H9 (cell line): ENCODE measurements at places on chromosomes 2 and 18. TPM values are rescaled to one million over a fixed set of nuclear protein-coding genes. Genes with fewer than 3 reads are reported as not detected.

DNA sequence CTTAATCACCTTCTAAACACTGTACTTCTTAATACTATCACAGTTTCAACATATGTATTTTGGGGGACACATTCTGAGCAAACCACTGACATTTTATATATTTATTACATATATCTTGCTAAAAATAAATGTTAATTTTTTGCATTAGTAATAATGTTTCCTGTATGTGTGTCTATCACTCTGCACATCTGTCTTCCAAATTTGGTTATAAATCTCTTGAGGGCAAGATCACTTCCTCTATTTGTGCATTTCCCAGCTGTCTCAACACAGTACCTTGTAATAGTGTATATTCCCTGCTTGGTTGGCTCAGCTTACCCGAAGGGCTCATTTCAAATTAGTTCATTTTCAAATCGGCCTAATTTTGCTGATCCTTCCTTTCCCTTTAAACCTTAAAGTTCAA lies 617.1 kb upstream of the GYPC start:
- no peak for DNase-seq

- no peak for DNase-seq
Observed at GRCh38 chr2:102487761-102488462, 14.9 kb downstream of the SLC9A4 start.

DNA sequence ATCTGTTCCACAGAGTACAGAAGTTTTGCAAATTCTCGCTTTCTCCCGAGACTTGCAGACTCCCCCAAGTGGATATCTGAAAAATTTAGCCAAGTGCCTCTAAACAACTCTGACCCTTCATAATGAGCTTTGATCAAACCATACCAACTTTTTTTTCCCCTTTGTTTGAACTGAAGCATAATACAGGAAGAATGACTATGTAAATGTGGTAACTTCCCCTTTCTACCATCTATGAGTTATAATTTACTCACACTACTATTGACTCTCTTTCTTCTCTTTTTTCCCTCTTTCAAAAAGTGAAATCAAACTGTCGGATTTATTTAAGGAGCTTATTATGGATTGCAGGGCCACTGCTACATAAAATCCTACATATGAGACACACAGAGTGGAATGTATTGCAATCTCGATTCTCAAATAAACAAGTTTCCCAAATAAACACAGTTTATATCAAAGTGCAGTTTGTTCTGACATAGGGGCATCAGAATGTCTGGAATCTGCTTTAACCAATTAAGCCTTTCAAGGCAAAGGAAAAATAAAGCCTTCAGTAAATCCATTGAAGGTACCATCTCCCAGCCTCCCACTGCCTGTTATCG lies 1.4 kb upstream of the ZNF804A start:
- no peak for DNase-seq

Gene PLEK
- total RNA-seq, result not detected in 2 replicates

- DNase-seq, result peak; percentile 77
Observed at GRCh38 chr2:240579771-240580614, 6.5 kb upstream of the CAPN10 start.

GRCh38 chr2:20617081-20617575 lies 33.8 kb downstream of the HS1BP3 start:
- peak; percentile 78 for DNase-seq

Gene SP110
- 2.9 and 3.7 TPM in 2 replicates for total RNA-seq

DNA sequence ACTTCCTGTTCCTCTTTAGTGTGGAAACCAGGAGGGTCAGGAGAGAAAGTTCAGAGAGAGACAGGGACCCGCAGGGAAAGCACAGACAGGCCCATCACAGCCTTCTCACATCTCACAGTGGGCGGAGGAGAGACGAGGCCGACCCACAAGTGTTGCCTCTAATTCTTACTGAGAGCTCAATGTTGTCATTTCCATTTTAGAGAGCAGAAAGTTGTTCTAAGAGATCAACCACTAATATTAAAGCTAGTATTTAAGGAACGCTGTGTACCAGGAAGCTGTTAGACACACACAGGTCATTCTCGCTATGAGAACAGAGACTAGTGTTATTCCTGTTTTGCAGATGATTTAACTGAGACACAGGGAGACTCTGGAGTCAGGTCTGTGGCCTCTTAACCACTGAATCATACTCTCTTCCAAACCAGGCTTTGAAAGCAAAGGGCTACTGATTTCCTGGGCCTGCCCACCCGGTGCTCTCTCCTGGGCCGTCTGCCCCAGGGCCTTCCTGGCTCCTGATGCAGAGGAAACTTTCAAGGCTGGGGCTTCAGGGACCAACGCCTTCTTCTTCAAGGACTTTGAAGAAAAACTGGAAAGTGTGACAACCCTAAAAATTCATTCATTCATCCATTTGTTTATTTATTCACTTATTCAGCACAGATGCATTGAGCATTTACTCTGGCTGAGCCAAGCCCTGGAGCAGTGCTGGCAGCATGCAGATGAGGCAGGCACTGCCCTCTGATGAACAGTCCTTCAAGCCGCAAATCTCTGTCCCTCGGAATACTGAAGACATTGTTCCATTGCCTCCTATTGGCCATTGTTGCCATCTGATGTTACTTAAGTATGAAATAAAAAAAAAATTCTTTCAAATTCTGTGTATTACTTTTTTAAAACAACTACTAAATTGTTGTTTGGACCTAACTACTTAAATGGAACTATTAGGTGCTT lies 37.2 kb upstream of the BIN1 start:
- no peak for DNase-seq

- peak; percentile 71 for DNase-seq
Observed at GRCh38 chr2:219041252-219041651, at the start of gene CFAP65. Gene CFAP65 (minus strand): TSS chr2:219041516. CDS start chr2:219039048, 2,468 bp downstream.

GRCh38 chr18:48676346-48676745 lies 137.5 kb downstream of the CTIF start:
- DNase-seq, result no peak

- DNase-seq, result no peak
Observed at GRCh38 chr2:101559551-101559950, 84.6 kb upstream of the RFX8 start.

Gene AKAIN1
- not detected in 2 replicates for total RNA-seq

- DNase-seq, result no peak
Observed at GRCh38 chr2:190837420-190837819, 43.2 kb upstream of the GLS start.

Gene GRB14
- total RNA-seq, result 7.6 and 9.6 TPM in 2 replicates

GRCh38 chr18:65659312-65659711 lies 91.5 kb upstream of the CDH7 start:
- no peak for DNase-seq

DNA sequence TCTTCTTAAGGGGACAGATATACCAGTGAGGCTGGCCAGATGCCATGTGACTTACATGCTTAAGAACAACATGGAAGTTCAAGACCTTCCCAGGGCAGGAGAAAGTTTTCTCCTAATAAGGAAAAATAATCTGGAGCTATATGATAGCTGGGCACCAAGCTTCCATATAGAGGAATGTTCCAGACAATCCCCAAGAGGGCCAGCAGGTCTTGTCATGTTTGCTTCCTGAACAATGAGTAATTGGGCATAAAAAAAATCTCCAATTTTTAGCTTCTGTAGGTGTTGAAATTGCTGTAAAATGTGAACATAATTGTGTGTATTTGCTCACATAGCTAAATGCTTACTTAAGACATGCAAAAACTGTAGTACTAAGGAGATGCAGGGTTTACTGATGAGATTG lies 809.5 kb upstream of the PIK3C3 start:
- DNase-seq, result no peak

Gene IL1A
- total RNA-seq, result 0.35 and 0.39 TPM in 2 replicates

Gene ADCYAP1
- total RNA-seq, result not detected in 2 replicates

DNA sequence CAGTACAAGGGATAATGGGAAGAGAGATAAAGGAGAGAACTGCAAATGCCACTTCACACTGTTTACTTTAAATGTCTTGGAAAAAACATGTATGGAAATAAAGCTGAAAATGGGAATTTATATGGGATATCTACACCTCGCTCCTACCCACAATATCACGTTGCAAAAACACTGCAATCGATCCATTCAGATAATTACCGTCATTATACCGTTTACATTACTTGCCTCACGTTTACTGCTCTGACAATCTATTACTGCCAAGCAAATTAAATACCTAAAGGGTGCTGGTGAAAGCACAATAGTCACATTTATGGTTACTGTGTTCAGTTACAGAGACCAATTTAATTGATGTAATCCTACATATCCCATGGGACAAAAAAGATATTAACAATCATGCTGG lies 214.7 kb upstream of the LYPD1 start:
- DNase-seq, result no peak

DNA sequence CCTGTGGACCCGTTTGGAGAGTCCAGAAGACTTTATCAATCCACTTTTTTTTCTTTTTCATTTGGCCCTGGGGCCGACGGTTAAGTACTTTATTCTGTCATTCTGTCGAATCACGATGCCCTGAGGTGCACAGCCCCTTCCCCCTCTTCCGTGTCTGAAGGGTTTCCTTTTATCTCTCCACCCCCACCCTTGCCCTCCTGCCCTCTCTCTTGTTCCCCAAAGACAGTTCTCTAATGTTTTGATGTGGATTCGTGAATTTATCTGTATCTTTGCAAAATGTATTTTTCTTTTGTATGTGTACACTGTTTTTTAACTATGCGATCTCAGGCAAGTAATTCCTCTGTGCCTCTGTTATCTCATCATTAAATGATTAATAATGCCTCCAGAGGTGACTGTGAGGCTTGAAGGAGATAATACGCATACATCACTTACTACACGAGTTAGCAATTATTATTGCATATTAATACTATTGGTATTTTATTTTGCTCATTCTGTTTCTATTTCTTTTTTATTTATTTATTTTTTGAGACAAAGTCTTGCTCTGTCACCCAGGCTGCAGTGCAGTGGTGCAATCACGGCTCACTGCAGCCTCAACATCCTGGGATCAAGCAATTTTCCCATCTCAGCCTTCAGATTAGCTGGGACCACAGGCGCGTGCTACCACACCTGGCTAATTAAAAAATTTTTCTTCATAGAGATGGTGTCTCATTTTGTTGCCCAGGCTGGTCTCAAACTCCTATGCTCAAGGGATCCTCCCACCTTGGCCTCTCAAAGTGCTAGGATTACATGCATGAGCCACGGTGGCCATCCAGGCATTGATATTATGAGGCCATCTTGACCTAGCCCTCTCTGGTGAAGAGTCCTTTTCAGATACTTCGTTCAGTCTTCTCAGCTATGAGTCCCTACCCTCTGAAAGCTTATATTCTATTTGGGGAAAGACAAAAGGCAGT lies 1.4 kb upstream of the CASP8 start:
- DNase-seq, result no peak

Gene CHRND
- total RNA-seq, result not detected in 2 replicates

DNA sequence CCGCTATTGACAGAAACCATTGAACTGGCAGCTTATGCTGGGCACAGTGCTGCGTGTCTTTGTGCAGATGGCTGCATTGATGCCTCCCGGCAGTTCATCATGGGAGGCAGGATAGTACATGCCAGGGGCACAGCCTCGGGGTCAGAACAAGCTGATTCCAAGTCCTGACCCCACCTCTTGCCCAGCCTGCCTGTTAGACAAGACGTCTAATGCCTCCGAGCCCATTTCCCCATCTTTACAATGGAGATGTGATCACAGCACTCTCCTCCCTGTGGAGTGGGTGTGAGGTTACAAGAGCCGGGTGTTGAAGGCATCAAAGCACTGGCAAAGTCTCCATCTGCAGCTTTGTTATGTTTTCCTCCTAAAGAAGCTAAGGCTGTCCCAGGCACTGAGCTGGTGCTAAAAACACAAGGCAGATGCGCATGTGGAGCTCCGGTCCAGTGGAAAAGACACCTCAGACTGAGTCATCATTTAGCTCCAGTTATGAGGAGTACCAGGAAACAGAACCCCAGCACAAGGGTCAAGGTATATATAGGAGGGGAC lies 125.7 kb upstream of the EPAS1 start:
- DNase-seq, result no peak

DNA sequence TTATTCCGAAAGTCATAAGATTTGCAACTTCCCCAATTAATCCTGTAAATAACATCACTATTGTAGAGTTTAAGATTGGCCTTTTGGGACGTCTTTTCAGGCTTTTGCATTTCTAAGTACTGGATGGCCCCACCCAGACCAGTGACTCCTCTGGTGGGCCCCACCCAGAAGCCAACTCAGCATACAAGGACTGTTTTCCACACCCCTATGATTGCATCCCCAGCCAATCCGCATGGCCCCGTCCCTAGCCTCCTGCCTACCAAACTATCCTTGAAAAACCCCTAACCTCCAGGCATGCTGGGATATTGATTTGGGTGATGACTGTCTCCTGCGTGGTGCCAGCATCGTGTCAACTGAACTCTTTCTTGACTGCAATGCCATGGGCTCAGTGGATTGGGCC lies 24.5 kb upstream of the TGIF1 start:
- DNase-seq, result no peak

DNA sequence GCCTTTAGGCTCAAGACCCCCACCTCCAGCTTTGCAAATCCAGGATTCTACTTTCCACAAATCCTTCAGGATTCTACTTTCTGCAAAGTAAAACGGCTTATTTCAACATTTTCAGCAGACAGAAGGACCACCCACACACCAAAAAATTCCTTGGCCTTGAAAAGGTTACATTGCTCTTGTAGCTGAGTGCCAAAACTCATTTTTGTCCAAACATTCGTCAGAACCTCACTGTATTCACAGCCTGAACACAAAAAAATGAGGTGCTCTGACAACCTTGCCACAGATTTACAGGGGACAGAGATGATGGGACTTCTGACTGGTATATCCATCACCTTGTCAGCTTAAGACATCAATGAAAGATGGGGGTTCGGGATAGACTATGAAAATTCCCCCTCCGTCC lies 63.0 kb upstream of the COX7A2L start:
- no peak for DNase-seq

Gene TXNL4A
- total RNA-seq, result 163 and 164 TPM in 2 replicates

DNA sequence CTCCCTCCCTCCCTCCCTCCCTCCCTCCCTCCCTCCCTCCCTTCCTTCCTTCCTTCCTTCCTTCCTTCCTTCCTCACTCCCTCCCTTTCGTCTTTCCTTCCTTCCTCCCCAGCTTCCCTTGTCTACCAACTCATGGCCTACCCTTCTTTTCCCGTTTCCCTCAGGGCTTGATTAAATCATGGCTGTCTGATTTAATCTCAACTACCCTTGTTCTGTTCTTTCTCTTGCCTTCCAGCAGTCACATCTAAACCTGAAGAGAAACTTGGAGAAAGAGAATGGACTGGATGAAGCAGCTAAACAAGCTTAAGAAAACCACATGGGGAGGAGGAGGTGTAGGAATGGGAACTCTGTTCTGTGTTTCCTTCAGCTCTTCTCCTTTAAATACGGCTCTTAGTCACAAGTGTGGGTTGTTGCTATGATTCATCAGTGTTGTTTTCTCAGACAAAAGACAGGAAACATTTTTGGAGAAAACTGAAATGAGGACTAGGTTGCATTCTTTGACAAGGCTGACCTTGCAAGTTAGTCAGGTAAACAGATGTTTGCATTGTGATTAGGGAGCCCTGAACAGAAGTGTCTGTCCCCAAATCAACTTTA lies 177.9 kb downstream of the LRRTM1 start:
- no peak for DNase-seq

Gene CHRNG
- not detected in 2 replicates for total RNA-seq
